Fibroblast of skin of scalp (primary cell): ENCODE measurements at places on chromosomes 12 and 14.
A peak's percentile ranks its signal among the peaks of the same experiment; 100 is the strongest.

DNA sequence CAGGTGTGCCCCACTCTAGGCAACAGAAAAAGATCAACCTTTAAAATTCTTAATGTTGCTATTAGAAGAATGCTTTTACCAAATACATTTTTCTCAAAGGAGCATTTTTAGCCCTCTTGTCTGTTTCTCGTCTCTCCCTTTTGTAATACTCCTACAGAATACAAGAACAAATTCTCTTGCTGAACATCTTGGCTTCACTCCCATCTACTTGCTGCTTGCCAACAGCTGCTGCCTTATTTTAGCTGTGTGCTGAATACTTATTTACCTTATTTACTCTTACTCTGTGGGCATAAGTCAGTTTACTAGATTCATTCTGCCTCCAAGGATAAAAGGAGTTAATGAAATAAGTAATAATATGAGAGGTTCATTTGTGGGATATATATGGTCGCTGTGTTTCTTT, 70.8 kb downstream of the POLR3B start:
- DNase-seq, result no peak

DNA sequence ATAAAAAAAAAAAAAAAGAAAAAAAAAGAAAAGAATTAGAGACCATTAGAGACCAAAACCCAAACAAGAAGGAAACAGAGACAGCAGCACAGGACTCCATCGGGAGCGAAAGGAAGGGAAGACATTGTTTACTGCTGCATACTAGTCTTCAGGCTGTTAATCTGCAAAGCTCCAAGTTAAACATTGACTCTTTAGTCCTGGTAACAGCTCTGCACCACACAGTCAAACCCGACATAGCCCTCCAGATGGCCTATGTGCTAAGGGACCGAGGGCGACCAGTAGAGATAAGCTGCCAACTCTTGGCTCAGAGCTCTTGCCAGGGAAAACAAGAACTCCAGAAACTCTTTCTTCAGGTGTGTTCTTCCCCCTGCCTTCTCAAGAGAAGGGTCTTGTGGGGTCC, 7.8 kb downstream of the P2RX4 start:
- no peak for DNase-seq

DNA sequence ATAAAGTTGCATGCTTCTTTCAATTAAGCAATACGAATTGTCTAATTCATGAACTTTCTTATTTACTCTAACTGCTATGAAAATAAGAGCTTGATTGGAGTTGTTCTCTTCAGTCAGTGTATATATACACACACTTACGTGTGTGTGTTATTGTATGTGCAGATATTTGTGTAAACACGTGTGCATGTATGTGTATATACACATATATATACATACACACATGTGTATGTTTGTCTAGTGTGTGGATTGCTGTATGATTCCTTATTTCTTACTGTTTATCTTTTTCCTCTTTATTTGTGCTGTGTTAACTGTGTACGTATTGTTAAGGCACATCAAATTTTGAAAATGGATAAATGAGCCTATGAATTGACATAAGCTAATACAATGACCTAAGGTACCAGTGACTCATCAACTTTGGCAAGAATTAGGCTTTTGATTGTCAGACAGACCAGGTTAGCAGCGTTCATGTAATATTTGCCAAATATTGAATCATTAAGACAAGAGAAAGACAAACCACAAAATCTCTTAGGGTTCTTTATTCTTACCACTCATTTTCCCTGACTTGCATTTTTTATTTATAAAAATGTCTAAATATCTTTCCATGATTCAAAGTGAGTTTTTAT, 423.9 kb downstream of the SOX5 start:
- no peak for DNase-seq

DNA sequence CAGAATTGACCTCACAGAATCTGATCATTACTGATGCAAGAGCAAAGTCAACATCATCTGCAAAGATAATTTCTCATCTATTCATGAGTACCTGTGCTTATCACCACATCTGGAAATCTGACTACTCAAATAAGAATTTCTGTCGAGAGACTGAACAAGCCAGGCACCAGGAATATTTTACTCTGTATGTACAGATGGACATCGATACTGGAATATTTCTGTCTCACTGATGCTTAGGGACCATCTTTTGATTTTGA, 105.2 kb downstream of the BICD1 start:
- no peak for DNase-seq

DNA sequence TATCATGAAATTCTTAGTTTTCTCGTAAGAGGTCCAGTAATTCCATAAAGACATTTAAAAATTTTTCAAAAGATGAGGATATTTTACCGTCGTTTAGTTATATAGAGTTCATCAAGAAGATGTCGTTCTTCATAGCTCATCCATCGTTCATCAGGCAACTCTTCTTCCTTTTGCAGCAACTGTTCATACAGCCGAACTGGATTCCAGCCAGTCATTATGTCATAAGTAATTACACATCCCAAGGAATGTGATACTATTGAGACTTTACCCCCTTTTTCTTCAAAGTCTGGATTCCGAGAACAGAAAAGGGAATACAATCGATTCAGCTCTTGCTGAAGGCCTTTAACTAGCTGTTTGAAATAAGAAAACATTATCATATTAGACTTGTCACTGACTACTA, 90.3 kb downstream of the DDHD1 start:
- peak; percentile 38 for DNase-seq
